ENCODE measurements at places on chromosomes 3 and 15. TPM values are rescaled to one million over a fixed set of nuclear protein-coding genes. Genes with fewer than 3 reads are reported as not detected.

The SLC2A2 gene
- total RNA-seq: not detected

The IQCH gene
- total RNA-seq: 1.4 TPM

The PLOD2 gene
- total RNA-seq: 201 TPM

The SAMD7 gene
- not detected for total RNA-seq

The ASB14 gene
- not detected for total RNA-seq

The NMNAT3 gene
- total RNA-seq: 1.1 TPM

The LDHAL6B gene
- total RNA-seq: not detected

The MINAR1 gene
- 0.51 TPM for total RNA-seq

The DTWD1 gene
- 16.6 TPM for total RNA-seq

GRCh38 chr15:85710340-85710842, 84.3 kb downstream of the KLHL25 start:
- DNase-seq: no peak

- DNase-seq: no peak
Measured at GRCh38 chr3:74643636-74644035, 29.2 kb upstream of the CNTN3 start.

DNA sequence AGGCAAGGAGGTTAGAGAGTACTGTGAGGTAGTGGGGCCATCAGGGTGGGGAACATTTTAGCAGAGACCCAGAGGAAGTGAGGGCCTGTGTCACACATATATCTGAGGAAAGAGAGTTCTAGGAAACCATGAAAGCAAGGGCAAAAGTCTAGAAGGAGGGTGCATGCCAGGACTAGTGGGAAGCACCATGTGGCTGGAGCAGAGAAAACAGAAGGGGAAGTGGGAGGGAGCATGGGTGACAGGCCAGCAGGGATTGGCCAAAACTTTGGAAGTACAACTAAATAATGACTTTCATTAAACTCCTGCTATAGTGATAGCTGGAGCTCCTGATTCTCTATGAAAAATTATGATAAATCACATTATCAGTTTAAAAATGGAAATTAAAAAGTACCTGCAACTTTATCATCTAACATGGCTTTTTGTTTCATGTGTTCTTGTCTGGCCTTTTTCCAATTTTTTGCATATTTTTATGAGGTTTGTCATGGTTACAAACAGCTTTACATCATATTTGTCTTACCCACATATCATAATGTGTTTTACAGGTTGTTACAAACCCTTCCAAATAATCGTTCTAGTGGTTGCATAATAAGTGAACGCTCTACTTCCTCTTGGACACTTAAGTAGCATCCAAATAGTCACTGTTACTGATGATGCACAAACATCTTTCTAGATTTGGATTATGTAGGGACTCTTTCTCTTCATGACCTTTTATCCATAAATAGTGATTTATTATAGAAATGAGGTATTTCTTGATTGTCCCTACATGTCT, 168.3 kb downstream of the NEK10 start:
- no peak for DNase-seq

- no peak for DNase-seq
Measured at GRCh38 chr3:133610031-133610430, 36.5 kb downstream of the CDV3 start.

GRCh38 chr3:193688834-193689714, 96.1 kb downstream of the OPA1 start:
- DNase-seq: no peak

DNA sequence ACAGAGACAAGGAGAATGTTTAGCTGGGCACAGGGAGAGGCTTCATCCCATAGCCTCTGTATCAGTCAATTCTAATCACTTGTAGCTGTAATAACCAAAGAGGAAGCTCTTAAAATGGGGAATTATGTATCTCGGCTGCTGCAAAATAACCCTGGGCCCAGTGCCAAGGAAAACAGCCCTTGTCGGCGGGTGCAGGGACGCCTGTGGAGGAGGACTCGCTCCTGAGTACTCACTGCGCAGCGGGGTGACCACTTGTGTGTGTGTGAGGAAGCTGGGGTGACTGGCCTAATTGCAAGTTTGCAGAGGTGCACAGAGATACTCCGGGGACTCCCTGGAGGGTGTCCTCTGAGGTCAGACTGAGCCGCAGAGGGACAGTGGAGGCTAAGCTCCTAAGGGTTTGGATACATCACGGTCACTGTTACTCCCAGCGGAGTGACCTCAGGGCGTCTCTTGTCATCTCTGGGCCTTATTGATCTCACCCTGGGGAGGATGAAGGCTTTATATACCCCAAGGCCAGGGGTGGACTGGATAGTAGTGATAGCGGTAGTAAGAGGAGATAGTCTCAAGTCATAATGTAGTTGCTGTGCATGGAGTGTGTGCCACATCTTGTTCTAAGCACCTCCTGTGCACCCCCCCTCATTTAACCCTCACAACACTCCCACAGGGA, 37.2 kb downstream of the SLC6A6 start:
- peak; percentile 86 for DNase-seq

- DNase-seq: no peak
Measured at GRCh38 chr3:34020726-34021680, 222.6 kb downstream of the PDCD6IP start.

GRCh38 chr3:58237941-58238681, 519 bp downstream of the ABHD6 start:
- peak; percentile 27 for DNase-seq

DNA sequence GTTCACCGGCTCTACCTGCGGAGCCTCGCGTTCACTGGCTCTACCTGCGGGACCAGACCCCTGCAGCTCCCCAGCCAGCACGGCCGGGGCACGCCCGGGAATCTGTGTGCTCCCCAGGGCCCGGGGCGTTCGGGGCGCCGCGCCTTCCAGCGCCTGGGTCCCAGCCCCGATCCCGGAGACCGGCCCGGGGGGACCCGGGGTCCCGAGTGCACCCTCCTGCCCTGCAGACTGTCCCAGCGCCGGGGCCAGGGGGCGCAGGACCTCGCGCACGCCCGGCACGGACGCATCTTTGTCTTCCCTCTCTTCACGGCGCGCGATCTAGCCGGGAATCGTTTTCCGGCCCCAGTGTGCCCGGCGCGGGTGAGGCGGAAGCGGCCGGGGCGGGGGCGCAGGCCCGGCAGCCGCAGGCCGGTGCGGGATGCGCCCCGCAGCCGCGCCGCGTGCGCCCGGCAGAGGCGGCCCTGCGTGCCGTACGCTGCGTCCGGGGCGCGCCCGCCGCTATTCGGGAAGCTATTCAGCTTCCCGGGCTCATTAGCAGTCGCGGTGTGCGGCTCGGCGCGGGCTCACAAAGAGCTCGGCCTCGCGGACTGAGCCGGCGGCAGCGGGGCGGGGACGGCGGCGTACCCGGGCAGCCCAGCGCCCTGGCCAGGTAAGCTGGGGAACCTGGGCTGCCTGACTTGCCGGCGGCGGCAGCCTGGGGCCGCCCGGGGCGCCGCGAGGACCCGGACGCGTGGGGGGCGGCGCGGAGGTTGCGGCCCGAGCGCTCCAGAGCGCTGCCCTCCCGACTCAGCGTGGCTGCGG, at the start of gene APBA2:
Gene APBA2, plus strand, starts transcription at position 345 of the 801 bp plus-strand sequence. CDS start 167,911 bp downstream, outside the sequence.
- peak; percentile 41 for DNase-seq

DNA sequence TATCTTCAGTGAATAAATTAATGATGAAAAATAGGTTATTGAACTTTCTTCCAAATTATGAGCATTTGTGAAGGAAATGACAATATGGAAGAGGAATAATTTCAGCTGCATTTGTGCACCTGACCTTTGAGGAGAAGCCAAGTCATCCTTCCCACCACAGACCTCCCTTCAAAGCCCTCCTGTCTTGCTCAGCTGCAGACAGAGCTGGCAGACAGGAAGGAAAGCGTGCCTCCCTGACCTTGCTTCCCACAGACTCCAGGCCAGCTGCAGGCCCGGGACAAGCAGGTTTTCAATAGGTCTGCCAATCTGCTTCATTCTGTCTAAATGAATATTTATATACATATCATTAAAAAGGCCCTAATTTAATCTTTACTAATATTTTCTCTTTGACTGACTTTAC, 152.9 kb upstream of the RBMS3 start:
- peak; percentile 87 for DNase-seq

- peak; percentile 78 for DNase-seq
Measured at GRCh38 chr3:184016811-184017671, 643 bp downstream of the ABCC5 start.

GRCh38 chr3:52481819-52482521, 13.2 kb upstream of the STAB1 start:
- DNase-seq: peak; percentile 69

- DNase-seq: no peak
Measured at GRCh38 chr3:140198242-140198641, 263.3 kb downstream of the CLSTN2 start.

GRCh38 chr15:63372018-63372705, 9.5 kb downstream of the CA12 start:
- DNase-seq: peak; percentile 73

GRCh38 chr15:91967935-91968606, 114.6 kb downstream of the SLCO3A1 start:
- DNase-seq: no peak

- no peak for DNase-seq
Measured at GRCh38 chr3:178982137-178982536, 89.5 kb downstream of the ZMAT3 start.
